BE2C (cell line): ENCODE measurements at places on chromosomes 5 and 9.

DNA sequence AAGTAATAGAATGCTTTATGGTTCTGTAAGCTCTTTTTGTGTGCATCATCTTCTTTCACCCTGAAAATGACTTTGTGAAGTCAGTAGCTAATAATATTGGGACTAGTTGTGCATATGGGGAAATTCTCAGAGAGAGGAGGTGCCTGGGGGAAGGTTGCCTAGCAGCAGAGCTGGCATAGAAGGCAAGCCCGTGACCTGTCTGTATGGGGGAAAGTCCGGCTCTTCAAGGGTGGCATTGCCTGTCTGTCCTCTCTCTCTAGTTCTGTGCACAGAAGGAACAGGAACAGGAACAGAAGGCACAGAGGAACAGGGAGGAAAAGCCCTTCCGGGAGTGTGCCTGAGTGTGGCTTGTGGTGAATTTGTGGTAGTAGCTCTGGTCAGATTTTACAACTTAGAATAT is 33.1 kb downstream of the SH3GL2 start:
- no peak for DNase-seq

GRCh38 chr5:111229221-111229835 is 5.1 kb downstream of the CAMK4 start:
- no peak for DNase-seq

DNA sequence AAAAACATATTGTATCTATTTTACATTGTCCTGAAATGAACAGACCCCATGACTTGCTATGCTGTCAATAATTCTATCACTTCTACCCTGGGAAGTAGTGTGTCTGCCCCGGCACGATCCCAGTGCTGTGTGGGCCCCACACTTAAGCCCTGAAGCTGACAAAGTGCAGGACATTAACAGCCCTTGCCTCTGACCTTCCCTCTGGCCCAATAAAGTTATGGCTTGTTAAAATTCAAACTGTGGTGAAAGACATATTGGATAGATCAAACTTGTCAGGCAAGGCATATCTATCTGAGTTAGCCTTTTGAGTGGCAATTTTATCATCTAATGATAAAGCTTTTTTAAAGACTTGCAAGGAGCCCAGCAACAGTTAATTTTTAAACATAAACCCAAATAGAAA is 229.2 kb downstream of the SPOCK1 start:
- DNase-seq = no peak

GRCh38 chr5:106843812-106844416 is 826.8 kb downstream of the EFNA5 start:
- DNase-seq = no peak

DNA sequence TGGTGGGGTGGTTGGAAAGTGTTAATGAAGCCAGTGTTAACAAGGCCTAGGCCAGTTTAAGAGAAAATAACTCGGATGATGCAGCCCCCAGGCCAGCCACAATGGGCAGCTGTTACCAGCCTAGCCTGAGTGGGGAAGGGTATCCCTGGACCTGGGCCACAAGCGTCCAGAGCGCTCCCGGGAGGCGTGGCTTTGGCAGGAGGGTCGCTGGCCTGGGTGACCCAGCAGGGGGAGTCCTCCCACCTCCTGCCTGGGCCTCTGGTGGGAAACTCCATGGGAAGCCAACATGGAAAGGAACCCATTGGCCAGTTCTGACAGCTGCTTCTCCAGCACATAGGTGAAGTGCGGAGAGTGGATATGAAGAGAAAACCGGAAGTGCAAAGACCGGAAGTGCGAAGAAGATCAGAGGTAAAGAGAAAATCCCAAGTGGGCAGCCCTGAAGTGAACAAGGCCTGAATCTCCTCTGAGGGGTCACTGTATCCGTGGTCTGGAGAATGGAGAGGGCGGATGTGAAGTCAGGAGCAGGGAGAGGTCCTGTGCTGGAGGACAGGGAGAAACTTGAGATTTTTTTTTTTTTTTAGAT is 79.0 kb downstream of the ADCY2 start:
- no peak for DNase-seq

GRCh38 chr9:98080326-98080725 is 23.8 kb downstream of the NANS start:
- DNase-seq = no peak

DNA sequence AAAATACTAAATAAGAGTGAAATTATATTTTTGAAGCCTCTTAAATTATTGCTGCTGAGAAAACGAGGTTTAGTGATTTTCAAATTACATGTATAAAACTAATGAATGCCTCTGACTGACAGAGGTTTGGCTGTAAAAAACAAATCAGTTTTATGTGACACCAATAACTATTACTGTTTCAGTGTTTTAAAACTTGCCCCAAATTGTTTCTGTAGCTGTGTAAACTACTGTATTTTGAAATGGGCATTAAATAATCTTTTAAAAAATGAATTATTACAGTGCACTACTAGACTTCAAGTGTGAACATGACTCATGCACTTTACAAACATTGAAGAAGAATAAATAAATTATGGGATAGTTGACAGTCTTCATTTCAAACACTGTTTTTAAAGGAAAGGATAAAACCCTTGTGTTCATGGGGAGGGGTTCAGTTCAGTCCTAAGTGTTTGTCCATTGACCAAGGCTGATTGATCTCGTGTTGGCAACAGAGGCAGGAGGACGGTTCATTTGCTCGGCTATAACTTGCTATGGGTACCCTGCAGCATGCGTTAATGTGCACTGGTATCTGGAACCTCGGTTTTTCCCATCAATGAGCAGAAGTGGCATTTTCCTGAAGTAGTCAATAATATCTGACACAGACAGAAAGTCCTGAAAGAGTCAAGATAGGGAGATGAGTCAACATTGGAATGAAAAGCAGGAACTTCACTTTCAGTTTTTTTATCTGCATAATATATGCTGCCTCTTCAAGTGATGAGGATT is 15.6 kb downstream of the C5orf58 start:
- no peak for DNase-seq

GRCh38 chr9:97863314-97863713 is 10.3 kb downstream of the FOXE1 start:
- DNase-seq = no peak

GRCh38 chr5:159987031-159987674 is 21.8 kb upstream of the TTC1 start:
- peak; percentile 80 for DNase-seq

- DNase-seq = no peak
Measured at GRCh38 chr9:107554636-107555035, 65.1 kb upstream of the KLF4 start.

DNA sequence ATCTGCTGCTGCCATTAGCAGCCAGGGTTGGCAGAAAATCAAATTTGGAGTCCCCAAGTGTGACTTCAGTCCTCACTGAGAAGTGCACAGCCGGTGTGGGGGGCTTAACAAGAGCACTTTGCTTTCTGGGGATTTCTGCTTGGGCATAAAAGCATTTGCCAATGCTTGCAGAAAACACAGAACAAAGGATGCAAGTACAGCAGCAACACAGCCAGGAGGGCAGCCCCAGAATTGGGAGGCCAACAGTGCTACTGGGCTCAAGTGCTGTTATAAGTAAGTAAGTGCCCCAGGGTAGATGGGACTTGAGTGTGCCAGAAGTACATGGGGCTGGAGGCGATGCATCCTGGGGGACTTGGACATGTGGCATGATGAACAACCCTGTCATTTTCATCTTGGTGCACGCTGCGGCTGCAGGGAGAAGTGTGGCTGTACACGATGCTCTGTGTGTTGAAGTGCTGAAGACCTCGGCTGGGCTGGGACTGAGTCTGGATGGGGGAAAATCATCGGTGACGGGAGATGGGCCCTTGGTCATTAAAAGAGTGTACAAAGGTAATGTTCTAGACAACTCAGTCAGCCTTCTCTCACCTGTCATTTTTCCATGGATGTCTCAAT is 73.3 kb downstream of the GOLPH3 start:
- no peak for DNase-seq

DNA sequence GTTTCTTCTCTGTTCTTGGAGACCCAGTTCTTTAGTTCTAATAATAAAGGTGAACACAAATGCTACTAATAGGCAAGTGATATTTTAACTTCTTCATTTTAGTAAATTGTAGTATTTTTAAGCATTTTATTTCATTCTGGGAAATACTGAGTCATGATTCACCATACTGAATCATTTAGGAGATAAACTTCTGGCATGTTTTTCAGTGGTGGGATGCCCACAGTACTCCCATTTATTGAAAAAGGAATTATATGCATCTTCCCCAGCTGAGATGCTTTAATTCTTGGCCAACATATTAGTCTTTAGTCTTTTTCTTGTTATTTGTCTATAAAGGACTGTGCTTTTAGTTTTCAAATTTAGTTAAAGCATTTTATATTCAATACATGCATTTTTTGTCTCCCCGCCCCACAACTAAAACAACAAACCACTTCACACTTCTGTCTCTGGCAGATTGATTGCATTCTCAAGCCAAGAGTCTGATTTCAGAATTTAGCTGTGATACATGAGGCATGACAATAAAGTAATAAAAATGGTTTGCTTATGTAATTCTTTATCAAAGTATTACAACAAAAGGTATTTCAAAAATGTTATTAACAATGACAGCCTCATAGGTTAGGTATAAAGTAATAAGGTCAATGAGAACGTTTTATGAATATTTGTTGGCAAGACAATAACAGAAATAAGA is 125.2 kb upstream of the CDH18 start:
- DNase-seq = no peak

GRCh38 chr5:40838086-40838485 is 3.1 kb upstream of the RPL37 start:
- DNase-seq = no peak

DNA sequence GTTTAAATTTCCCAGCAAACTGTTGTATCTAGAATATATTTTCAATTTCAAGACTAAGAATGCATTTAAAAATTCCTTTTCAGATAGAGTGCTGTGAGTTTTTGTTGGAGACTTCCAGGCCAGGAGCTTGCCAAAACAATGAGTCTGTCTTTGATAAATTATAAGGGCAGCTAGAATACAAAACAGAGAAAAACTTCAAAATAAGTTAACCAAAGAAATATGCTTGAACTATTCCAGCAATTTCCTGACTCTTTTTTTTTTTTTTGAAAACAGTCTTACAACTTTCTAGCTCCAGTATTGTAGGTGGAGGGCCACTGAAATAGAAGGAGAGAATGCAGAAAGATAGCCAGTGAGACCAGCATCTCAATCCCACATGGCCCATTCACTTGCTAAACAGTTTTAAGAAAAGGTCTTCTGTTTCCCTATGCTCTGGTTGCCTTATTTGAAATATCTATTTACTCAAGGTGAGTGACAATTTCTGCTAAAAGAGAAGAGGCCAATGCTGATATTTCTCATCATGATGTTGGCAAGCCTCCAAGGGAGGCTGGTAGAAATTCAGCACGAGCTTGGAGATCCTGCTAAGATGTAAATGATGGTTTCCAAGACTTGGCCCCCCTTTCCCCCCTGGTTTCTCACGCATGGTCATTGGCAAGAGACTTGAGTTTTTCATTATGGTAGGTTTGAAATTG is 103.2 kb downstream of the USP20 start:
- DNase-seq = no peak

- DNase-seq = no peak
Measured at GRCh38 chr9:78973907-78974306, 597.9 kb upstream of the TLE4 start.

DNA sequence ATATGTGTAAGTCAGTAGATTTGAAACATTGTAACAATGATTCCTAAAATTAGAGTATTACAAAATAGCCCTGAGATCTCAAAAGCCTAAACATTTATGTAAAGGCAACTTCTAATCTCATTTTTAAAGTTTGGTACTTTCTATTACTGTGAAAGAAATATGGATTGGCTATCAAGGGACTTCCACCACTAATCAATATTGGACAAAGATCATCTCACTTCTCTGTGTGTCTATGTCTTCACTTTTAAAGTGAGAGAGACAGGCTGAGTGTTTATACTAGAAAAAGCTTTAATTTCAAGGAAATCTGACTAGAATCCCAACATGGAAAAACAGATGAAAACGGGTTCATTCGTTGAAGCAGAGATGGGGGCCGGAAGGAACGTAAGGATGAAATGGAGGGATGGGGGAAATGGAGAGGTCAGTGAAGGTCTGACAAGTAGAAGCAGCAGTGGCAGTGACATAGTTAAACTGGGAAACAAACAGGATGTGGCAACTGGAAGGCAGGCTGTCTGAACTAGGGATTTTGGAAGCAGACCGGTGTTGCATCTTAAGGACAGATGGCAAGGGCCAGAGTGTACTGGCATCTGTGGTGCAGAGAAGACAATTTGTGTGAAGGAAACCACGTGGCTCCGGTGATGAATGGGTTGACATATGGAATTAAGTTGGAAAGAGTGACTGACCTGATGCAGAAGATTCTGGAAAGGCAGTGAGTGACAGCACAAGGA is 60.8 kb downstream of the PDE4D start:
- DNase-seq = no peak

DNA sequence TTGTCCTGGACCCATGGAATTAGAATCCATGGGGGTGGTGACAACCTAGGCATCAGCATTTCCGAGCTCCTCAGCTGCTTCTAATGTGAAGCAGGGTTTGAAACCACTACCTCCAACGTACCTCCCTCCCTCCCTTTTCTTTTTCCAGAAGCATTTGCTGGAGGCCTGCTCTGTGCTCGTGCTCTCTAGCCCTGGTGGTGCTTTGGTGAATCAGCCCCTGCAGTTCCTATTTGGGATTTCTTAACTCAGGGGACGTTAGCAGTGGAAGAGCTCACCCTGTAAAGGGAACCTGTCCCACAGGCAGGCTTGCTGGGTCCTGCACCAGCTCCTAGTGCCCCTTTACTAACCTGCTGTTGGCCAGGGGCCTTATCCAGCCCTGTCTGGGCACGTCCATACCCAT is 55.0 kb downstream of the NSG2 start:
- no peak for DNase-seq

DNA sequence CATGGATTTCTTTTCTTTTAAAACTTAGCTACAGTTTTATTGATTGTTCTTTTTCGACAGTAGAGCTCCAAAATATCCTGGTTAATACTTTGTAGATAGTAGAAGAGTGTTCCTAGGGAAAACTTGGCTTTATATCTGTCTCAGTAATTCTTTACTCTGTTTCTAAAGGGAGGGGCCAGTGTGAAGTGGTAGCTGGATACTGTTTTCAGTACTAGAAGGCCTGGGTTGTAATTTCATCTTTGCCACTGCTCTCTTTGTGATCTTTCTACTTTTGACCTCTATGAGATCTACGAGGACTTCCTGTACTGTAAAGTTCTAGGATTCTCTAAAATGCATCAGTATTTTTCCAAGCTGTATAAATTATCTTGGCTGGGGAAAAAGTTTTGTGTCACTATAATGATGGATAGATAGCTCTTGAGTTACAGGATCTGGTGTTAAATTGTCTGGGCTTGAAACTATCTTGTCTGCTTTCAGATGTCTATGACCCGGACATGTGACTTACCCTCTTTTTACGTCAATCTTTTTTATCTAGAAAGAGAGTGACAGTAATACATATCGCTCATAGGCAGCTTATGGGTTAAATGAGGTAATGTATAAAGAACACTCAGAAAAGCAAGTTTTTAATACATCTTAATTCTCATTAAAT is 53.6 kb downstream of the PRR16 start:
- no peak for DNase-seq
